IPS DF 6.9 (cell line): ENCODE measurements at places on chromosomes 6 and 20.

- no peak for DNase-seq
Observed at GRCh38 chr6:20159781-20160540, 52.3 kb downstream of the MBOAT1 start.

DNA sequence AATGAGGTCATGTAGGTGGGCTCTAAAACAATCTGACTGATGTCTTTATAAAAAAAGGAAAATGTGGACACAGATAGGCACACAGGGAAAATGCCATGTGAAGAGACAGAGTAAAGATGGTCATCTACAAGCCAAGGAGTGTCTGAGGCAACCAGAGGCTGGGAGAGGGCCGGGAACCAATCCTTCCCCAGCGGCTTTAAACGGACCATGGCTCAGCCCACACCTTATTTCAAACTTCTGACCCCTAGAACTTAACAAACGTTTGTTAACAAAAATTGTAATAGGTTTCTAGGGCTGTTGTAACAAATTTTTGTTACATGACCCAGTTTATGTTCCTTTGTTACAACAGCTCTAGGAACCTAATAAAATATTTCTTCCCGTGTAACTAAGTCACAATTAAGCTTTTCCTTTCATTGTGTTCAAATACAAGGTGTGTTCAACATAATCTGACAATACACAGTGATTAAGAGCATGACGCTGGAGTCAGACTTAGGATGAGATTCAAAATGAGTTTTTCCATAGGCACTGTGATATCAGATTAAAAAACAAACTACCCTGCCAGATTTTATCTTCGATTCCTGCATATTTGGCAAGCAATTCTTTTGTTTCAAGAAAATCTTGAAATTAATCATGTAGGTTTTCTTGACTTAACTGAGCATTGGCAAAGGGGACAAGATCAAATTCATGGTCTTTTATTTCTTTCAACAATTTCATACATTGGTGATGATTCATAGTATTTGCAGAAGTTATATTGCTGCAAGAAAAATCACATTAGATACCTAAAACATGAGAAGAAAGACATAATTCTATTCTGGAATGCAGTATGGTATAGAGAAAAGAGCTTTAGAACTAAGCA, 169.5 kb upstream of the RIPOR2 start:
- no peak for DNase-seq

DNA sequence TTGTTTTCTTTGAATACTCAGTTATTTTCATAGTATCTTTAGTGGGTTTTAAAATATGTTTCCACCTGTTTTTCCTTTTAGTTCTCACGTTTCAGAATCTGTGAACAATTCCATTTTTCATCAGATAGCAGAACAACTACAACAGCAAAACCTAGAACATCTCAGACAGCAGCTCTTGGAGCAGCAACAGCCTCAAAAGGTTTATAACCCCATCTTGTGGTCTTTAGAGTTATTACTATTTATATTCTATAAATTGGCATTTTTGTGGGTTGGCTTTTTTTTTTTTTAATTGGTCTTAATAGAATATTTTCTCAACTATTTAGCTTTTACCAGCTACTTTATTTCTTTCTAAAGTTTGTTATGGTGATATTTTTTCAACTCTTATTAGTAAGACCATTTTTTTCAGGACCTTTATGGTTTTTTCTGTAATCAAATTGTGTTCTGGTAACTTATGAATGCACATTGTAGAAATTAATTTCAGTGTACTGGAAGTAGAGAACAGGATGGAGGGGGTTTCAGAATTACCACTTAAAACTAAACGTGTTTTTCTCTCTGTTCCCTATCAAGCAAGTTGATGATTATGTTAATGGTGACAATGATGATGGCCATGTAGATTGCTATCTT, 72.2 kb downstream of the SCAF8 start:
- DNase-seq = no peak

DNA sequence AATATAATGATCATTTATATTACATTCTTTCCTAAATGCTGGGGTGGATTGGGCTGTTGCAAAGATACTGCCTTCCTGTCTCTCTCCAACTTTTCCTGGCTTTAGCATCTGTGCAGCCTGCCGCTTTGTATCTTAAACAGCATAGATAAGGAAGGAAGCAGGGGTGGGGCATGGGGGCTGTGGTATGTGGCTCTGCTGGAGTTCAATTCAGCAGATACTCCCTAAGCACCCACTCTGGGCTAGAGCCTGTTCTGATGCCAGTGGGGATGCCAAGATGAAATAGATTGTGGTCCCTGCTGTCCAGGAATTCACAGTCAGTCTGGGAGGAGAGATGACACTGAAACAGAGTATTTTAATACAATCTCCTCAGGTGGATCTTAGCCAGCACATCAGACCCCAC, 56.8 kb downstream of the EIF2S2 start:
- DNase-seq = no peak

- no peak for DNase-seq
Observed at GRCh38 chr6:110661414-110661813, 153.9 kb downstream of the CDK19 start.

GRCh38 chr20:4445331-4445730, 276.4 kb upstream of the PRND start:
- DNase-seq = no peak

DNA sequence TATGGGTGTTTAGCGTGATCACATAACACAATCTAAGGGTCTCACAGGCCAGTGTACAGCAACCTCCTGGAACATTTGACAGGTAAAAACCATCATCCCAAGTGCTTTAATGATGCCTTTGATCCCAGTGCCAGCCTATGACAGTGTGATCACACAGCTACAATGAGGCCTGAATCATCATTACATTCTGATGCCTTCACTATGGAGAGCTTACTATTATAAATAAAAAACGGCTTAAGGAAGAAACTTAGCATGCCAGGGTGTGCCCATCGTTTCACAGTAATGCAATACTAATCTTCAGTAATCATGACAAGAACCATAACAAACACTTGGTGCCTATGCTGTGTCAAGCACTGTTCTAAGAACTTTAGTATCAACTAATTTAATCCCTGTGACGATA, 11.4 kb downstream of the MAP7 start:
- no peak for DNase-seq

DNA sequence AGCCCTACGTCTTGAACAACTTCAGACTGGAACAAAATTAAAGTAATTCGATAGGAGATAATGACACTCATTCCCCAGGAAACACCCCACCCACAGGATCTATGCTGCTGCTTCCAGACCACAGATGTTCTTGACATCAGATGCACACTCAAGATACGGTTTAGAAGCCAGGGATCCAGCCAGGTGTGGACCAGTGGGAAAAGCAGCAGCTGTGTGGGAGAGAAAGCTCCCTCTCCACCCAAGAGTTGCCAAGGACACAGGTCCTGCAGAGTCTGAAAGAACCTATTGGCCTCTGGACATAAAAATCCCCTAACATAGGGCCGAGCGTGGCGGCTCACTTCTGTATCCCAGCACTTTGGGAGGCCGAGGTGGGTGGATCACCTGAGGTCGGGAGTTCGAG, 91.7 kb upstream of the NFATC2 start:
- no peak for DNase-seq

DNA sequence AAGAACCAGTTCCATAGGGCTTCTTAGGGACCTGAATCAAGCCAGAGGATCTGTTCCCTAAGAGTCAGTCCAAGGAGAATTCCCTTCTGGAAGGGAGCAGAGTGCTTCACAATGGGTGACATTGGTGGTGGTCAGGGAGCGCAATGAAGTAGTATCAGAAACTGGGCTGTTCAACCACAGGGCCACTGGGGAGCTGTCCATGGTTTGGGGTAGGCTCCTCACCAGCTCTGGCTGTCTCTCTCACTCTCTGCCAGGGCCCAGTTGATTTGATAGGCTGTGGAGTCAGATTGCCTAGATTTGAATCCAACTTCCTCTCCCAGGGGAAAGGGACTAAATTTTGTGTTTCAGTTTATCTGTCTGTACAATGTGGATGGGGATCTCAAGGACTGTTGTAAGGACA, 36.7 kb upstream of the CHD6 start:
- DNase-seq = no peak

DNA sequence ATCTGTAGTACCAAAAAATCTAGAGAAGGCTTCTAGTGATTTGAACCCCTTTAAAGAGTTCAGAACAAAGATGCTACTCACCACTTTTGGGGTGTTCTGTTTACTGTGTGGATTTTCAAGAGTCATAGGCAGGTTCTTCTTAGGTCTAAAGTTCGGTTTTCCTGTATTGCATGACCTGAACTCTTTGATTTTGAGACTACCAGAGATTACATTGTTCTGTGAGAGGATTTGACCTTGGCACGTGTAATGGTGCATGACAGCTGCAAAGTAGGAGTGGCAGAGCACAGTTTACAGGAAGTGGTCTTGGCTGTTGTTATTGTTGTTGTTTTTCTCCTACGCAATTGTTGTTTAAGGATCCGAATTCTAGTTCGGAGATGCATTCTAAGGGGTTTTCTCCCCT, 592.7 kb downstream of the EPHA7 start:
- no peak for DNase-seq

- DNase-seq = peak; percentile 96
Observed at GRCh38 chr20:38337561-38338140, 8.6 kb upstream of the LBP start.

GRCh38 chr6:111482188-111482958, 645 bp downstream of the REV3L start:
- DNase-seq = no peak

GRCh38 chr6:149948011-149948410, 6.2 kb downstream of the ULBP2 start:
- DNase-seq = no peak

- peak; percentile 61 for DNase-seq
Observed at GRCh38 chr6:132715204-132715603, 1.3 kb upstream of the VNN1 start.

GRCh38 chr20:58405504-58406291, 16.7 kb downstream of the VAPB start:
- DNase-seq = no peak

GRCh38 chr6:157093536-157093935, 229.8 kb downstream of the TMEM242 start:
- no peak for DNase-seq

- no peak for DNase-seq
Observed at GRCh38 chr20:35954907-35955251, 577 bp upstream of the SCAND1 start.

- DNase-seq = no peak
Observed at GRCh38 chr6:141103246-141103645, 1029.5 kb upstream of the GJE1 start.

DNA sequence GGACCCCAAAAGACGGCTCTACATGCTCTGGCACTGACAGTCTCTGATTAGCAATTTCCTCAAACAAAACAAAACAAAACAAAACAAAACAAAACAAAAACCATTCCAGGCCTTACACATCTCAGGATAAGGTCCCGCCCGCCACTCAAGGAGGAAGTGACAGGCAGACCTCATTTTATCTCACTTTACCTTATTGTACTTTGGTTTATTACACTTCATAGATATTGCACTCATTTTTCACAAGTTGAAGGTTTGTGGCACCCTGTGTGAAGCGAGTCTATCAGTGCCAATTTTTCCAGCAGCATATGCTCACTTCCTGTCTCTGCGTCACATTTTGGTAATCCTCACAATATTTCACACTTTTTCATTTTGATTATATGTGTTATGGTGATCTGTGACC, 15.2 kb downstream of the ZBP1 start:
- no peak for DNase-seq

GRCh38 chr6:151119823-151120524, 119.8 kb upstream of the AKAP12 start:
- no peak for DNase-seq

- no peak for DNase-seq
Observed at GRCh38 chr6:14656078-14656521, 538.5 kb downstream of the CD83 start.

- no peak for DNase-seq
Observed at GRCh38 chr6:16827627-16828026, 66.4 kb upstream of the ATXN1 start.

DNA sequence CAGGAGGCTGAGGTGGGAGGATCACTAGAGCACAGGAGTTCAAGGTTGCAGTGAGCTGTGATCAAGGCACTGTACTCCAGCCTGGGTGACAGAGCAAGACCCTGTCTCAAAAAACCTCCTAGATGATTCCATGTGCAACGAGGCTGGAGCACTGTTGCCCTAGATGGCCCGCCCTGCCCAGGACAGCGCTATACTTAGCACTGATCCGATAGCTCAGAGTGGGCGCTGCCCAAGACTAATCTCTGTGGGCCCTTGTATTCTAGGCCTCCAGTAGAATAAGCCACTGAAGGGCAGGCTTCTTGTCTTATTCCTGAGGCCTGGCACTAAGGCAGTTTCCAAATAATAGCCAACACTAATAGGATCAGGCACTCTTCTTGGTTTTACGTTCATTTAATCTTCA, 41.0 kb downstream of the STK35 start:
- no peak for DNase-seq

- no peak for DNase-seq
Observed at GRCh38 chr20:45832619-45833018, 980 bp upstream of the SNX21 start.

DNA sequence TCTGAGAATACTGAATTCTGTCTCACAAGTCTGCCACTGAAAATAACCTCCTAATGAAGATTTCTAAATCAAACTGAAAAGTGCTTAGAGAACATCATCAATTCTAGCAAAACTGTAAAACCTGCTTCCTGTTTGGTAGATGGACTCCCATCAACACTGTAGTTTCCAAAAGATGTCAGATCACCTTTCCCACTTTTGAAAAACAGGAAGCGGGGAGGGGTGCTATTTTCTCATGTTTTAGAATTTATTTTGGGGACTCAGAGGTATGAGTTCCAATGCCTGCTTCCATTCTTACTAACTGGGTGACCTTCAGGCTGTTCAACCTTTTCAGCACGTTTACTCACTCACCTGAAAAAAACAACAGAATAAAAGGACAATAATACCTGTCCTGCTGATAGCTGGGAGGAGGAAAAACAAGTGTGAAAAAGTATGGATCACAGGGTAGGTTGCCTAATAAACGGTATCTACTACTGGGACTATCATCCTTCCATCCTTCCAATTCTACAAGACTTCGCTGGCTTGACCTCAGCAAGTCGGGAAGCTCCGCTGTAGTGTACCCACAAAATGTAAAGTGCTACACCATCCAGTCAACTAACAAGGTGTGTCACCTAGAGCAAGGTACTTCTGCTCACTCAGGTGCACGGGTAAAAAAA, 1.1 kb downstream of the ATP5F1E start:
- DNase-seq = no peak

- no peak for DNase-seq
Observed at GRCh38 chr20:44651434-44651683, 140 bp downstream of the ADA start.

DNA sequence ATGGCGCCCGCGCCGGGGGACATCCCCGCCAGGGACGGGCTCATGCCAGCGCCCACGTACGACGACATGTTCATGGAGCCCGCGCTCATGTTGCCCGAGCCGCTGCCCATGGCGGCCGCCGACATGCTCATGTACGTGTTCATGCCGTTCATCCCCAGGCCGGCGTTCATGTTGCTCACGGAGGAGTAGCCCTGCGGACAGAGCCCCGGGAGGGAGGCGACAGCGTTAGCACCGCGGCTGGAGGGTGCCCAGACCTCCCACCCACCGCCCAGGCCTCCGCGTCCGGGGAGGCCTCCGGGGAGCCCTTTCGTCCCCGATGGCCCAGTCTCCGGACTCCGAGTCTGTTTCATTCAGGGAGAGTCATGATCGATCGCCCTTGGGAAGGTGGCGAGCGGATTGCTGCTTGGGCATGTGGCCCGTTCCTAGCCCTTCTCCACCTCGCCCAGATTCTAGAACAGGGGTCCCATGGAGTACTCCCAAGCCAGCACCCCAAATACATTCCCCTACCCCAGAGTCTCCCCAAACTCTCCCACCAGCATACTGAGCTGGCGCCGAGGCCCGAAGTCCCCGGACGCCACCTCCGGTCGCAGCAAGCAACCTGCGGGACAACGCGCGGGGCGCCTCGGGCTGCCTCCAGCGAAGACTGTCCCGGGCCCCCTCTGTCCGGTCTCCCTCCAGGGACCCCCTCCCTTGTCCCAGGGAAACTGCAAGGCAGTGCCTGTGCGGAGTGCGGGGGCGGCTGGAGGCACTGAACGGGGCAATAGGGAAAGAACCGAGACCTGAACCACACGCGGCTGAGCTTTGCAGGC, 1.2 kb downstream of the FOXA2 start:
- DNase-seq = no peak
